ENCODE measurements at places on chromosomes 2 and 18. TPM values are rescaled to one million over a fixed set of nuclear protein-coding genes. Genes with fewer than 3 reads are reported as not detected.

KLF7 gene
- 12.6 TPM for total RNA-seq

RUFY4 gene
- total RNA-seq, result 1.8 TPM

EGR4 gene
- total RNA-seq, result 1.2 TPM

LYG1 gene
- total RNA-seq, result 2.1 TPM

CCT7 gene
- 696 TPM for total RNA-seq

GRCh38 chr18:4870177-4870773 lies 326.8 kb downstream of the AKAIN1 start:
- no peaks in the 10 kb centered on the region for H3K36me3 ChIP-seq
- H3K27me3 ChIP-seq, result no peaks in the 10 kb centered on the region
- no peak overlapping the region for H3K27ac ChIP-seq
- DNase-seq, result no peak

DNA sequence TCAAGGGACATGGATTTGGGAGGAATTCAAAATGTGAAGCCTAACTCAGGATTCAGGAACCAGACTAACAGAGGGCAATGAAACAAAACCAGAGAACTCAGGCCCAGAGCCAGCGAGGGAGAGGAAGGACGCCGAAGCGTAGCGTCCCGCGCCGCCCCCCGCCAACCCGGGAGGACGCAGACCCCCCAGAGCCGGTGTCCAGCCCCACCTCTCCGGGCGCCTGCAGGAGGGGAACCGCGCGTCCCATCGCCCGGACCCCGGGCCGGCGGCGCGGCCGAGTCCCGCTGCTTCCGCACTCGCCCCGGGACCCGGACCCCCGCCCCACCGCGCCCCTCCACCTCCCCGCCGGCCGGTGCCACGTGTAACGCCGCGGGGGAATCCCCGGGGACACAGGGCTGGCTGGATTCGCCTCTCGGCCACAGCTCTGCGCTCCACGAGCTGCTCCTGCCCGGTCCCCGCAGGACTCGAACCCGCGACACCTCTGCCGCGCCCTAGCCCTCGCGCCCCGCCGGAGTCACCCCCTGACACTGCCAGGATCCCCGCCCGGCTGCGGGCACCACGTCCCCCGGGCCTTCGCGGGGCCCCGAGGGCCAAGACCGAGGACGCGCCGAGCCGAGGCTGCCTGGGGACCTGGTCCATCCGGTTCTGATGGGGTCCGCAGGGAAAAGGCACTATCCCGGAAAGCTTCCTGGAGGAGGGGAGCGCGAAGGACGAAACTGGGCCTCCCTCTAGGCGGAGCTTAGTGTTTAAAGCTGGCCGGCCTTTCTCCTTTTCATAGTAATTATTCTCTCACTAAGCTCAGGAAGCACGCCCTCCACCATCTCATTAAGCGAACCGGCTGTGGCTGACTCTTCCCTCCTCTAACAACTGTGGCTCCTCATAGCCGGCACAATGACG lies 40.4 kb upstream of the FAM124B start:
- peak; percentile 60 for DNase-seq
- H3K27me3 ChIP-seq, result peaks cover 49% of the 10 kb centered on the region
- H3K27ac ChIP-seq, result peak overlapping the region; percentile 54
- no peaks in the 10 kb centered on the region for H3K36me3 ChIP-seq

- no peaks in the 10 kb centered on the region for H3K27me3 ChIP-seq
- DNase-seq, result no peak
- H3K4me1 ChIP-seq, result peaks cover 6% of the 10 kb centered on the region
Observed at GRCh38 chr2:143399631-143400069, 270.4 kb downstream of the ARHGAP15 start.

GRCh38 chr2:240649331-240649730 lies 24.1 kb downstream of the GPR35 start:
- no peak overlapping the region for H3K4me3 ChIP-seq
- peaks cover 32% of the 10 kb centered on the region for H3K27me3 ChIP-seq
- H3K36me3 ChIP-seq, result no peaks in the 10 kb centered on the region
- H3K27ac ChIP-seq, result no peak overlapping the region
- DNase-seq, result no peak
- H3K4me1 ChIP-seq, result peaks cover 8% of the 10 kb centered on the region

DNA sequence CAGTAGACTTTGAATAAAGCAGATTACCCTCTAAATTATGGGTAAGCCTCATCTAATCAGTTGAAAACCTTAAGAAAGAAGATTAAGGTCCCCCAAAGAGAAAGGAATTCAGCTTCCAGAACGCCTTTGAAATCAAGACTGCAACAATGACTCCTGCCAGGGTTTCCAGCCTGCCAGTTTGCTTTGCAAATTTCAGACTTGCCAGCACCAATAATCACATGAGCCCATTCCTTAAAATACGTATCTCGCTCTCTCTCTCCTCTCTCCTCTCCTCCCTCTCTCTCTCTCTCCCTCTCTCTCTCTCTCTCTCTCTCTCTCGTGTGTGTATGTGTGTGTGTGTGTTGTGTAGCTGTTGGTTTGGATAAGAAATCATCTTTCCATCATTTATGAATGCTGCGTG lies 184.2 kb downstream of the PDE1A start:
- no peak overlapping the region for H3K4me3 ChIP-seq
- H3K36me3 ChIP-seq, result no peaks in the 10 kb centered on the region
- no peak overlapping the region for H3K27ac ChIP-seq
- no peak for DNase-seq

DNA sequence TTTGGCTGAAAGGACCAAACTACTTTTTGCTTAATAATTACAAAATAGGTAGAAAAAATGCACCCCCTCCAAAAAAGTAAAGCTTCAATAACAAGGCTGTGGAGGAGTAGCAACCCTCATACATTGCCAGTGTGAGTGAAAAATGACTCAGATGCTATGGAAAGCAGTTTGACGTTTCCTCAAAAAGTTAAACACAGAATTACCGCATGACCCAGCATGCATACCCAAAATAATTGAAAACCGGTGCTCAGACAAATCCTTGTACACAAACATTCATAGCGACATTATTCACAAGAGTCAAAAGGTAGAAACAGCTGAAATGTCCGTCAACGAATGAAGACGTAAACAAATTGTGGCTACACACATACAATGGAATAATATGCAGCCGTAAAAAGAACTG lies 38.8 kb upstream of the DAPL1 start:
- H3K36me3 ChIP-seq, result no peaks in the 10 kb centered on the region
- no peak overlapping the region for H3K27ac ChIP-seq
- peaks cover 5% of the 10 kb centered on the region for H3K27me3 ChIP-seq
- no peak for DNase-seq

DNA sequence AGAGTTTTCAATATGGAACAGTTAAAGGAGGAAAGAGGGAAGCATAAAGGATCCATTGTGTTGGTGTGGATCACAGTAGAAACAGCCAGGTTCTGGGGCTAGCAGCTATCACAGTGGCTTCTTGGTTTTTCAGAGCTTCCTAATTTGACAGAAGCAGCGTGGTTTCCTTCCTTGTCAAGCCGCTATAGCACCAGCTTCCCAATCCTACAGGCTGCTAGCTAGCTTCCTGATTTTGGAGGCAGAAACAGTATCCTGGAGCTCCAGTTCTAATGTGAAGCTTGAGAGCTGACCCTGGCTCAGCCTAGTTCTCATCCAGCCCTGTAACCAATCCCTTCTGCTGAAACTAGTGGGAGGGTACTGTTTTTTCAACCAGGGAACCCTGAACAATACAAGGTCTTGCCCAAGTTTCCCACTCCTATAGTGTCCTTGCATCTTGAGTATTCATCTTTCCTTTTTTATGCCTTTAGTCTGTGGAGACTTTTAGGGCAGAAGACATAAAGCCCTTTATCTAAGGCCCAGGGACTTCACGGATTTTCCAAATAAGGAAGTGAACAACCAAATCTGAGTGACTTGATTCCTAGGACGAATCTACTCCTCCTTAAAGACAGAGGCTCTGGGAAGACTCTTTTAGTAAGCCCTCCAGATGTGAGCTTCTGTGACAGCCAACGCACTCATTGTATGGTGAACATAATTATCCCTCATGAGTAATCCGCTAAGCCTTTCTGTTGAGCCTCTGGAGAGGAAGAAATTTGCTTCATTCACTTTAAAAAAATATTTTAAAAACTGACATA lies 33.8 kb downstream of the CCDC93 start:
- H3K27me3 ChIP-seq, result no peaks in the 10 kb centered on the region
- no peak overlapping the region for H3K27ac ChIP-seq
- no peak for DNase-seq
- H3K36me3 ChIP-seq, result peaks cover 35% of the 10 kb centered on the region
- peaks cover 6% of the 10 kb centered on the region for H3K4me1 ChIP-seq

GRCh38 chr18:67771271-67771670 lies 254.8 kb upstream of the DSEL start:
- no peak overlapping the region for H3K4me3 ChIP-seq
- no peaks in the 10 kb centered on the region for H3K27me3 ChIP-seq
- no peak for DNase-seq

DNA sequence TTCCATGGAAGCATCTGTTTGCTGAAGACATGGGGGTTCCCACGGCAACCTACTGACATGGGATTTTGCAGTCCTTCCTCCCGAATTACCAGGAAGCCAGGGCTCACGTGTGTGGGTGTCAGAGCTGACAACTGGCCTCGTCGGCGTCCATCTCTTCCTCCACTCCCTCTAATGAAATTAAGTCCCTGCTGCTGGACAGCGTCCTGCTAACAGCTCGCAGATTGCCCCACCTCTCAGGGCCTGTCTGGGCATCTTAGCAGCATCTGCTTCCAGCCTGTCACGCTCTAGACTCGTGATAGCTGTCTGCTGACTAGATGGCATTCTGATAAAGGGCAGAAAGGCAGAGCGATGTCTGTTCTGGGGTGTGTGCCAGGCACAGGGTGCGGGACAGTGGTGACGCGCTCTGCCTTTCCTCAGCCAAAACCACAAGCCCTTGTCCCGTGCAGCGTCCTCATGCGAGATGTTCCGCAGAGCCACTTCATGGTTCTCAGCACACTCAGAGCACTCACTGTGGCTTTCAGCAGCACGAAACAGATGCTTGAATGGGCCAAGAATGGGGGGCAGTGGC lies 161.1 kb downstream of the ARL4C start:
- peak; percentile 77 for DNase-seq
- no peaks in the 10 kb centered on the region for H3K27me3 ChIP-seq
- peak overlapping the region; percentile 54 for H3K27ac ChIP-seq
- H3K36me3 ChIP-seq, result peaks cover 5% of the 10 kb centered on the region
- H3K4me1 ChIP-seq, result peaks cover 30% of the 10 kb centered on the region
- H3K4me3 ChIP-seq, result peak overlapping the region; percentile 11

DNA sequence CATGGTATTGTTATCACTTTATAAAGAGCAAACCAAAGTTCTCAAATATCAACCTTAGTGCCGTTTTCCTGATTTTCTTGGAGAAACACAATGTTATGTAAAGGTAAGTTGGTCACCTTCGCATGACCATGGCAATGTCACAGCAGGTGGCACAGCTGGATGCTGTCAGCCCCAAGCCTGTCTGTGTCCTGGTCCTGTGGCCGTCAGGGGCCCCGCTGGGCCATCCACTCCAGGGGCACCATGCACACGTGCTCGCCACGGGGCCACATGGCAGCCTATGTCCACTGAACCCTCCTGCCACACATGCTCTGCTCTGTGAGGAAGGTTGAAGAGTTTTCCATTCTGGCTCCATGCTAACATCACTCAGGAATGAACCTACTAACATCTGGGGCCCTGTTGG lies 85.9 kb downstream of the EIPR1 start:
- no peak overlapping the region for H3K27ac ChIP-seq
- no peak overlapping the region for H3K4me3 ChIP-seq
- no peaks in the 10 kb centered on the region for H3K4me1 ChIP-seq
- H3K36me3 ChIP-seq, result peaks cover 6% of the 10 kb centered on the region

DNA sequence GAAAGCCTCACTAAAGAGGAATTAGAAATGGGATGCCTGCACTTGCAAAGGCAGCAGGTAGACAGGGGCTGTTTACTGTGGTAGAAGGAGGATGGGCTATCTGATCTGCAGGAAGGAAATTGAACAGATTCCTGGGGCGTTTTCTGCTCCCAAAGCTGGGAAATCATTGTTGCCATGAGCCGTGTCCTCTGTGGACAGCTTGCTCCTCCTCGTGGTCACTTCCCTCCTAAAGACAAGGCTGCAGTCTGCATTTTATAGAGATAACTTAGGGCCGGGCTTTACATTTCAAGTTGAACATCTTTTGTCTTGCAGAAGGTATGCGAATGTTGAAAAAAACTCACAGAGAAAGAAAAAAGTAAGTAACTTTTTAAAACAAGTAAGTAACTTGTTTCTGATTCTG lies 50.9 kb downstream of the DCDC2C start:
- H3K36me3 ChIP-seq, result no peaks in the 10 kb centered on the region
- no peak overlapping the region for H3K4me3 ChIP-seq
- H3K27me3 ChIP-seq, result no peaks in the 10 kb centered on the region
- no peaks in the 10 kb centered on the region for H3K4me1 ChIP-seq

DNA sequence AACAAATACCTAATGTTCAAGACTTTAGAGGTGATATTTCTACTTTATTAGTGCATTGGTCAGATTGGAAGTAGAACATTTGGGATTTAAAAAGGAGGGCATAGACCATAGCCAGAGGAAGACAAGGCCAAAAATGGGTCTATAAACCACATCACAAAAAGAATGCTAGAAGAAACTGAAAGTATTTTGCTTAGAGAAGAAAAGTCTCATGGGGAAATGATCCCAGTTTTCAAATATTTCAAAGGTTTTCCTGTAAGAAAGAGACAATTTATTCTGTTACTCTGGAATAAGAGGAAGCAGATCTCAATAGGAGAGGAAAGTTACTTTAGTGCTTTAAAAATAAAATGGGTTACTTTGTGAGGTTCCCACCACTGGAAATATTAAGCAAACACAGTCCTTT lies 341.4 kb downstream of the TNS1 start:
- H3K36me3 ChIP-seq, result no peaks in the 10 kb centered on the region
- DNase-seq, result no peak
- no peak overlapping the region for H3K27ac ChIP-seq

- H3K27ac ChIP-seq, result no peak overlapping the region
- no peak overlapping the region for H3K4me3 ChIP-seq
- no peaks in the 10 kb centered on the region for H3K36me3 ChIP-seq
- H3K4me1 ChIP-seq, result no peaks in the 10 kb centered on the region
- no peaks in the 10 kb centered on the region for H3K27me3 ChIP-seq
- no peak for DNase-seq
Observed at GRCh38 chr2:2797797-2798196, 466.7 kb upstream of the MYT1L start.

DNA sequence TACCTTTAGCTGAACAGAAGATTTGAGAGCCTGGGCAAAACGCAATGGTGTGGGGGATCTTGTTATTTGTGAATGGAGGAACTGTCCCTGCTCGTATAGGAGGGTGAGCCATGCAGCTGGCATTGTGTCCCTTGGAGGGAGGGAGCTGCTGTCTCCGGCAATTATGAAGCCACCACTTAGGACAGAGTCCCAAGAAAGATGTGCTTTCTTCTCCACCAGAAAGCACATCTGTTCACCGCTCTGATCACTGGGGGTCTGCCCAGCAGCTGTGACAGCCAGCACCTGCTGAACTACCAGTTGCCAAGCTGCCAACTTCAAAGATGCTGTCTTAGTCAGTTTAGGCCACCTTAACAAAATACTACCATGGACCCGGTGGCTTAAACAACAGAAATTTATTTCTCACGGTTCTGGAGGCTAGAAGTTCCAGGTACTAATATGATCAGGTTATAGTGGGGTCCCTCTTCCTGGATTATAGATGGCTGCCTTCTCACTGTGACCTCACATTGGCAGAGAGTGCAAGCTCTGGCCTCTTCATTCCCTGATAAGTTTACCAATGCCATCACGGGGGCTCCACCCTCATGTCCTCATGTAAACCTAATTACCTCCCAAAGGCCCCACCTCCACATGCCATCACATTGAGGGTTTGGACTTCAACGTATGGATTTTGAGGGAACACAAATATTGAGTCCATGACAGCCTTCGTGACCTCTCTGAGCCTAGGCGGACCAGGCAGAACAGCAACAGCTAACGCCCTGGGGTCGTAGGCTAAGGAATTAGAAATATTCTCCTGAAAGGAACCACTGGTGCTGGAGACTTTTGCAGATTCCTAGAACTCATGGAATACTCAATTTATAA lies 148.3 kb downstream of the RHBDD1 start:
- no peak for DNase-seq
- no peak overlapping the region for H3K27ac ChIP-seq
- H3K4me1 ChIP-seq, result peaks cover 29% of the 10 kb centered on the region
- H3K36me3 ChIP-seq, result peaks cover 4% of the 10 kb centered on the region

All from activated CD4-positive, alpha-beta T cell treated with anti-CD3 and anti-CD28 coated beads, Interleukin-2, amount 10 ng/mL, durations not matched to agents 24 days and 14 days (primary cell).